ENCODE measurements at places on chromosomes 5 and 9.

DNA sequence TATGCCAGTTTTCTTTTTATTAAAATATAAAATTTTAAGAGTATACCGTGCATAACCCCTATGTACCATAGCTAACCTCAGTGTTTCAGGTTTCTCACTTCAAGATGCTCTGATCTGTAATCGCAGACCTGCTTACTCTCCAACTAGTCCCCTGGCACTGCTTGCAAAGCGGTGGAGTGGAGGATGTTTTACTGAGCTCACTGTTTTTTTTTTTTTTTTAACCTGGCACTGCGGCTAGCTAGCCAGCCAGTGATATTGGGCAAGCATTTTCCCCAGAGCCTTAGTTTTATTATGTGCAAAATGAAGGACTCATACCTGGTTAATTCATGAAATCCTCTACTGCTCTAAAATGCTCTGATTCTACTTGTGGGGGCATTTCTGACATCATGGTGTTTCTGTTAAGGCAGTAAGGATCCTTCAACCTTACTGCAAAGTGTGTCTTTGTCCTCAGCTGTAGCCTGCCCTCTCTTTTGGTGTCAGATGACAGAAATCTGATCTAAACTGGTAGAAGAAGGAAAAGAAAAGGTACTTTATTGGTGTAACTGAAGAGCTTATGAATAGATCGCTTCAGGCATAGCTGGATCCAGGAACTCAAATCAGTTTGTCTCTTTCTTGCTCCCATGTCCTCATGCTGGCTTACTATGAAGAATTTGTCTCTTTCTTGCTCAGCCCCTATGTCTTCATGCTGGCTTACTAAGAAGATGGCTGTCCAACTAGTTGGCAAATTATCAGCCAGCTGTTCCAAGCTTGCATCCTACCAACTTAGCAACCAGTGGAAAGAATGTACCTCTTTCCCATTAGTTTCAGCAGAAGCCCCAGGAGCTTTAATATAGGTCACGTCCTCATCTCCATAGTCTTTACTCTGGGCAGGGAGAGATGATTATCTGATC is 59.8 kb downstream of the DOCK2 start:
- no peak for DNase-seq

DNA sequence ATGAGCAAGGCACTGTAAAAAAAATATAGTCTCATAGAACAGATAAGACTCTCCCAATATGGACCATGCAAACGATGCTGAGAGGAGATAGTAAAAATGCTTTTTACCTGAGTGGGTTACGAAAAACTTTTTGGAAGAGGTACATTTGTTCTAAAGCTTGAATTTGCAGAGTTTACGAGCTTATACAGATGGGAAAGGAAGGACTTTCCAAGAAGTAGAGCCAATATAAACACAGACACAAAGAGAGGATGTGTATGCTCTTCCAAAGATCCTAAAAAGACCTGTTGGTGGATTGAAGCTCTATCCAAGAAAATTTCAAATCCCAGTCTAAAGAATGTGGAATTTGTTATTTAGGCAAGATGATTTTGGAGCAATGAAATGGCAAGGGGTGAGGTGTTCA is 127.1 kb upstream of the SLCO6A1 start:
- no peak for DNase-seq

DNA sequence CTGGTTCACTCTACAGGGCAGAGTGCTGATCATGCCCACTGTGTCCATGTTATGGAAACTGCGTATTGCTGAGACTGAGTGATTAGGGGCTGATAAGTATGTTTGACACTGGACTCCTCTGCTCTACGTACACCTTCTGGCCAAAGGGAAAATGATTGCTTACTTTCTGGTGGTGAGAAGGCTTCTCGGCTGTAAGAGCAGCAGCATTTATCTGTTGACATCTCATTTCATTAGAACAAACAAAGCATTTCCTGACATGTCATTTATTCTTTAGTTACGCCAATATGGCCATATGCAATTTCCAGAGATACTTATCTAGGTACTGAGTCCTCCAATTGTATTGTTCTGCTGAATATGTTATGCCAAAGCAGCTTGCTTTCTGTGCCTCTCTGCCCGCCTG is 5.6 kb downstream of the FAXDC2 start:
- DNase-seq, result no peak

- DNase-seq, result no peak
Measured at GRCh38 chr9:68721666-68722330, 16.8 kb downstream of the PIP5K1B start.

DNA sequence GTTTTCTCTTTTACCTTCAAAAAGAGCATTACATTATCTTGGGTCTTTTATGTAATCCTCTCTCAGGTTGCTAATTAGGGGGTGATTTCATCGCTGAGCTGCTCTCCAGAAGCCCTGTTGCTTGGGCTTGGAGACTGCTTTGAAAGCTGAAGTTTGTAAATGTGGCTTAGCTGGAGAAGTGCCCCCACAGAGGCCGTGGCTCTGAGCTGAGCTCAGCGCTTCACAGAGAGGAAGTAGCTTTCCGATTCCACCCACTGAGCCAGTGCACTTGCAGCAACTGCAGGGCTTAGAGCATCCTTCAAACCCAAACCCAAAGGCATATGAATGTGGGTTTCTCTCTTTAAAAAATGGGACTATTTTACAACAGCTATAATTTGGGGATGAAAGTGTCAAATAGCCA is 13.7 kb upstream of the NXNL2 start:
- no peak for DNase-seq

DNA sequence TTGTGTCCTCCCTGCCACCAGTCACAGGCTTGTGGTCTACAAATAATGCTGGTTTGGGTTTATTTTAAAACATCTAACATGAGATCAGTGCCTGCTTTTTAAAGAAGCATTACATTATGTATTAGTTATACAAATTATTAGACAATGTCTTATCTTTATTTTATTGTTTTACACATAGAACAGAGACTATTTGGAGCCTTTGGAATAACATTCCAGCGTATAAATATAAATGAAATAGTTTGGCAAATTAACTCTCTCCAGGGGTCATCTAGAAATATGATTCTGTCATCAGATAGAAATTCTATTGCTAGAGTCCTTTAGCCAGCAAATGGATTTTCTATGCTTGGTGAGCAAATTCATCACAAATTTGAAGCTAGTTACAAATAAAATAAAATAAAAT is 22.4 kb downstream of the MAP1B start:
- no peak for DNase-seq

DNA sequence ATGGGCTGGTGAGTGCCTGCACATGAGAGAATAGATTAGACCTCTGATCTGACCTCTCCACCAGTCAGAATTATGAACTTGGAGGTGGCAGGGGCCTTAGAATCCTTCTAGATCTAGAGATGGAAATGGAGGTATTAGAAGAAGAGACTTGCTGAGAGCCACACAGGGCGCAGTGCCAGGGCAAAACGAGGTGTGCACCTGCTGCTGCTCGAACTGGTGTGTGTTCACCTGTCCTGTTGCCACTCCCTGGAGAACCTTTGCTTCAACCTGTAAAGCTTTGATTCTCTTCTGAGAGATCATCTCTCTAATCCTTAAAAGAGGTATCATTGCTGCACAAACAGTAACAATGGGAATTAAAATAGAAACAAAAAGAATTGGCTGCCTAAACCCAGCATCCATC is 24.9 kb downstream of the FRMPD1 start:
- DNase-seq, result no peak

DNA sequence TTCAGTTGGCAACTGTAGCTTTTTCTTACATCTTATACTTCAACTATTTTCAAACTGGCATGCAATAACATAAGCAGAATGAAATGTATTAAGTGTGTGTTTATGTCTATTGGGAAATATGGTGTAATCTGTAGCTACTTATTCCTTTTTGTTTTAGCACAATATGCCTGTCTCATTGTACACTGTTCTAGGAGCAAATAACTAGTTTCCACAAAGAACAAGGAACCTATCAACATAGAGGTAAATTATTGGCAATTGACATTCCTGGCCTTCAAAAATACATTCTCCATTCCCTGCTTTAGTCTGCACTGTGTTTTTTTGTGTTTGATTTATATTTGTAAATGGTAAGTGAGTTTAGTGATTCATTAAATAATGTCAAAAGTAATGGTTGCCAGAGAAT is 75.7 kb downstream of the FBXL7 start:
- no peak for DNase-seq

DNA sequence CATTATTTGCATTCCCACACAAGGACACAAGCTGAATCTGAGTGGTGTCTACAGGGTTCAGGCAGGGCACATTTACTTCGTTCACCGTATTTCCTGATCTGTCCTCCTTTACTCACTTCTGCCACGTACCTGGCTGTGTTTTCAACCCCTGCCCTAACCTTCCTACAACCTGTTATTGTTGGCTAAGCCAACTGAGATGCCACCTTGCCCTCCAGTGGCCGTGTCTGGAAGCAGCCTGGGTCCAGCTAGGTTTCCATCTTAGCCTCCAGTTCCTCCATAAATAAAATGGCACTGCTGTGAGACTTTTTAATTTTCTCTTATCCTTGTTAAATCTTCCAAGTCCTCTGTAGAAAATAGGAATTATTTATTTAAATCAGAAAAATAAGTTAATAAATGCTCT is 64.8 kb downstream of the ATP10B start:
- no peak for DNase-seq

- DNase-seq, result no peak
Measured at GRCh38 chr5:132391247-132391646, 21.7 kb downstream of the SLC22A5 start.

DNA sequence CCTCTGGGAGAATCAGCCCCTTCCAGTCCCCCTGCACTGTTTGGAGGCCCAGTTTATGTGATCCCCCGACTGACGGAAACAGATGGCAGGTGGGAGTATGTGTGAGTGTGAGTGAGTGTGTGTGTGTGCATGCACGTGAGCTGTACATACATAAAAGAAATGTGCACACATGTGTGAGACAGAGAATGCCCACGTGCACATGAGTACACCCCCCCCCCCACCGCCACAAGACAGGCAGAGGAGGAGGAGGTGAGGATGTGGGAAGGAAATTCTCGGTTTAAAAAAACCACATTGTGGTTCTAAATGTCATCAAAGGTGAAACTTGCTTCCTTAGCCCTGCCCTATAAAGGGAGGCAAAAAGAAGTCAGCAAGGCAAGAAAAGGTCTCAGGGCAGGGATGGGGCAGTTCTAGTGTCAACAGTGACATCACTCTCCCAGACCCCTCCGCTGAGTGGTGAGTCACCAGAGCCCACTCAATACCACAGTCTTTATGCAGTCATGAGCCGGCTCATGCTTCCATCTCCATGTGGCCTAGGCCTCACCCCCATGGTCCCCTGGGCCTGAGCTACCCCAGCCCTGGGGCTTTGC is 79.2 kb upstream of the HSPA9 start:
- DNase-seq, result peak; percentile 47

- no peak for DNase-seq
Measured at GRCh38 chr5:156471893-156472292, 144.9 kb downstream of the SGCD start.

GRCh38 chr5:43514025-43514424 is 923 bp downstream of the C5orf34 start:
- no peak for DNase-seq

DNA sequence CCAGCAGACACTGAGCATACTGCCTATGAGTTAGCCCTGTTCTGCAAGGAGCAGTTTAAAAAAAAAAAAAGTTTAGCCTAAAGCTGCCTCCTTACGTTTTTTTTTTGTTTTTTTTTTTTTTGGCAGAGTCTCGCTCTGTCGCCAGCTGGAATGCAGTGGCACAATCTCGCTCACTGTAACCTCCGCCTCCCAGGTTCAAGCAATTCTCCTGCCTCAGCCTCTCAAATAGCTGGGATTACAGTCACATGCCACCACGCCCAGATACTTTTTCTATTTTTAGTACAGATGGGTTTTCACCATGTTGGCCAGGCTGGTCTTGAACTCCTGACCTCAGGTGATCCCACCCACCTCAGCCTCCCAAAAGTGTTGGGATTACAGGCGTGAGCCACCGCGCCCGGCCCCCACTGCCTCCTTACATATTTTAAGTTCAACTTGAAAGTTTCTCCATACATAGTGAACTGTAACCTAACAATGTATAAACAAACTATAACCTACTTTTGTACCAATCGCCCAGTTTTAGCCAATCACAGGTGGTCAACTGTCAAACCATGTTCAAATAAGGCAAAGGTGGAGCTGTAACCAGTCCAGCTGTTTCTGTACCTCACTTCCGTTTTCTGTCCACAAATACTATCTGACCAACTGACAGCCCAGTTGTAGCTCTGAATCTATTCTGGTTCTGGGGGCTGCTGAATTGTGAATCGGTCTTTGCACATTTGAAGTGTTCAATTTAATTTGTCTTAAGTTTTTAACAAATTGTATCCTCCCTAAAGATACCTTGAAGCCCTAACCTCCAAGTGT is 17.1 kb downstream of the GKAP1 start:
- DNase-seq, result no peak

- DNase-seq, result no peak
Measured at GRCh38 chr5:59116231-59116865, 533.5 kb downstream of the RAB3C start.

DNA sequence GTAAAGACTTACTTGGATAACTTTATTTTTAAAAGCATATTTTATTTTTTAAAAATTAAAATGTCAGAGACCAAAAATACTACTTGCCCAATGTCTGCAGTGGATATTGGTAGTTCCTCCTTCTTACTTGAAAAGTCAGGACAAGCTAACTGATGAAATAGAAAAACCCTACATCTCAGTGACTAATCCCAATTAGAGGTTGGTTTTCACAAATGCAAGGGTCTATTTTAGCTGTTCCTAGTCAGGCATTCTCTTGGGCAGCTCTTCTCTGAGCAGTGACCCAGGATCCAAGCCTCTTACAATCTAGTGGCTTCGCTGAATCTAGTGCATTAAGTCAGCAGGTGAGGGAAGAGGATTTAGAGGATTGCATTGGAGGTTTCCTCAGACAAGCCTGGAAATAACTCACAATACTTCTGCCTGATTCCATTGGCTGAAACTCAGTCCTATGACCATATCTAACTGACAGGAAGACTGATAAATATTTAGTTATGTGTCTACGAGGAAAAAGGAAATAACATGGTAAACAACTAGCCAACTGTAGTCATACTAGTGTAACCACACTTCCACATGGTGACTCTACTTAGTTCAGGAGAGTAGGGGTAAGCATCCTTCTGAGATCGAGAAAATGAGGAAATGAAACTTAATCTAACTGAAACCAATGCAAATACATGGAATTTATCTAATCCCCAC is 34.2 kb upstream of the MIER3 start:
- no peak for DNase-seq

GRCh38 chr5:137119321-137119720 is 379.8 kb downstream of the SPOCK1 start:
- DNase-seq, result no peak

DNA sequence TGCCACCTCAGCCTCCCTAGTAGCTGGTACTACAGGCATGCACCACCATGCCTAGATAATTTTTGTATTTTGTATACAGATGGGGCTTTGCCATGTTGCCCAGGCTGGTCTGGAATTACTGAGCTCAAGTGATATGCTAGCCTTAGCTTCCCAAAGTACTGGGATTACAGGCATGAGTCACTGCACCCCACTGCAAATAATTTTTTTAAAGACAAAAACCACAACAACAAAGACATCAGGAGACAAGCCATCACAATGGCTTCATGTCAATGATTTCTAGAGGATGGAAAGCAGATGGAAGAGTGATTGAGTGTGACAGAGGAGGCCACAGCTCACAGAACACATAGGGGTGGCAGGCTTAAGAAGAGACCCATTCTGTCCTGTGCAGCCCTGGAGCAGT is 97.9 kb upstream of the PCSK1 start:
- no peak for DNase-seq

GRCh38 chr9:128456613-128457061 is 831 bp downstream of the ODF2 start:
- DNase-seq, result no peak

Data from CMK (cell line).